Neural crest cell (in vitro differentiated cells): ENCODE measurements at places on chromosomes 5 and 9. TPM values are rescaled to one million over a fixed set of nuclear protein-coding genes. Genes with fewer than 3 reads are reported as not detected.
A peak's percentile ranks its signal among the peaks of the same experiment; 100 is the strongest.

DNA sequence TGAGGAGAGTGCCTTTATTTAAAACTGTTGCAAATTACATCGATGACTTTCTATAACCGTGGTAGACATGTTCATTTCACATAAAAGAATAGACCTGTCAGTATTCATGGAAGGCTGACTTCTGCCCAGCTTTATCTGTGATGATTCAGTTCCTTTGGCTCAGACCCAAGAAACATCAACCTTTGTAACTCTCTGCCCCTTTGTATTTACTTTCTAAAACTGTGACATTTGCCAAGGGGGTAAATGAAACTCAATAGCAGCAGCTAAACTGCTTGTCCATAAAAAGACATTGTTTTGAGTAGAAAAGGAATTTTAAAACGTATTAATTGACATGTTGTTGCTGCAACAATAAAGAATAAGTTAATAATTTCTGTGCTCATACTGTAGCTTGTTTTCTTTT, 137.8 kb upstream of the ANKH start:
- DNase-seq, result no peak

- DNase-seq, result no peak
These were observed 7.5 kb downstream of the PFDN1 start for GRCh38 chr5:140295414-140295813.

Gene SLC23A1
- not detected in 2 replicates for total RNA-seq

GRCh38 chr9:3676766-3677165, 151.0 kb upstream of the RFX3 start:
- no peak for DNase-seq

DNA sequence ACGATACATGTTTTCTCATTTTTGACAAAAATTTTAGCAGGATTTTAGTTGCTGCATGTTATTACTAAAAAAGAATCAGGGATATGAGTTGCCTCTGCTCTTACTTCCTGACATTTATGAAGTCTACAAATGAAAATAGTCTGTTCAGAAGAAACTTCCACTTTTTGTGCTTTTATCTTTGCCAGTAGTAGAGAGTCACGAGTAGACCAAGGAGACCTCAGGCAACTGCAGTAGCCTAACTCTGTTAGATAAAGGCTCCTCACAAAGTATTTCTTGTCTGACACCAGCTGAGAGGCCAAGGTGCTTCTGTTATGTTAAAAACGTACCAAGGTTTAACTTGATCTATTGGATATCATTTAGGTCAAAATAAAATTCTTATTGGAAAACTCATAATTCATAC, 333.9 kb downstream of the NR2F1-AS1 start:
- no peak for DNase-seq

DNA sequence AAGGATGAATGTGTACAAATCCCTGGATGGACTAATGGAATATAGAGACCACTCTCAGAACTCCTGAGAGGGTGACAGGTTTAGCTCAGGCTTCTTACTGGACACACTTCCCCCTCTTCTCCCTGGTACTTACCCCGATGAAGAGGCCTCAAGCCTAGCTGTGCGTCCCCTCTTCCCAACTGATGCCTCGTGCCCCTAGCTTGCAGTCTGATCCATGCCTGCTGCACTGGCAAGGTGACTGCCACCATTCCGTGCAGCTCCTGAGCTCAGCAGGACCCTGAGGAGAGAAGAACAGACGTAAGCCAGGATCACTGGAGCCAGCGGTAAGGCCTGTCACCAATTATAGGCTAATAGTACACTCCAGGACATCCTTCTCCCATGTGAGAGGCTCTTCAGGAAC, 5.5 kb upstream of the STOML2 start:
- DNase-seq, result no peak

Gene CMYA5
- total RNA-seq, result 0.44 and 0.73 TPM in 2 replicates

- peak; percentile 86 for DNase-seq
These were observed 194 bp upstream of the RXFP3 start for GRCh38 chr5:33936004-33936380.

Gene SLC4A9
- not detected in 2 replicates for total RNA-seq

Gene MPDZ
- 69.4 and 76.1 TPM in 2 replicates for total RNA-seq

- no peak for DNase-seq
These were observed 939.7 kb downstream of the NR2F1-AS1 start for GRCh38 chr5:92641031-92641962.

- DNase-seq, result no peak
These were observed 7.7 kb downstream of the MAST4 start for GRCh38 chr5:66603881-66604280.

DNA sequence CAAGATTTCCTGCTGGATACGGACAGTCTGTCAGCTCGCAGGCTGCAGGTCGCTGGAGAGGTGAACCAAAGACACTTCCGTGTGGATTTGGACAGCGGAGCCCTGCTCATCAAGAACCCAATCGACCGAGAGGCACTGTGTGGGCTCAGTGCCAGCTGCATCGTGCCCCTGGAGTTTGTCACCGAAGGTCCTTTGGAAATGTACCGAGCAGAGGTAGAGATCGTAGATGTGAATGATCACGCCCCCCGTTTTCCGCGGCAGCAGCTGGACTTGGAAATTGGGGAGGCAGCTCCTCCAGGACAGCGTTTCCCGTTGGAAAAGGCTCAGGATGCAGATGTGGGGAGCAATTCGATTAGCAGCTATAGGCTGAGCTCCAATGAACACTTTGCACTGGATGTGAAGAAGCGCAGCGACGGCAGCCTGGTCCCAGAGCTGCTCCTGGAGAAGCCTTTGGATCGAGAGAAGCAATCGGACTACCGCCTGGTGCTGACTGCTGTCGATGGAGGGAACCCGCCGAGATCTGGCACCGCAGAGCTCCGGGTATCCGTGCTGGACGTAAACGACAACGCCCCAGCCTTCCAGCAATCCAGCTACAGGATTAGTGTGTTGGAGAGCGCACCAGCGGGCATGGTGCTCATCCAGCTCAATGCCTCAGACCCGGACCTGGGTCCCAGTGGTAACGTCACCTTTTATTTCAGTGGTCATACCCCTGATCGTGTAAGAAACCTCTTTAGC, 658 bp downstream of the PCDHGC4 start:
- DNase-seq, result no peak

Gene CDH6
- total RNA-seq, result 233 and 247 TPM in 2 replicates

Gene RABEPK
- 26.6 and 27.5 TPM in 2 replicates for total RNA-seq

Gene KIF24
- 12.3 and 13.8 TPM in 2 replicates for total RNA-seq

Gene SLCO6A1
- total RNA-seq, result 3.9 and 4.4 TPM in 2 replicates

- DNase-seq, result no peak
These were observed 11.5 kb upstream of the SH3RF2 start for GRCh38 chr5:145924849-145925248.

- DNase-seq, result no peak
These were observed 20.6 kb downstream of the SHB start for GRCh38 chr9:38048316-38048969.

GRCh38 chr9:27487128-27487640, 36.9 kb upstream of the IFNK start:
- DNase-seq, result no peak

- DNase-seq, result no peak
These were observed 5.1 kb upstream of the HEXB start for GRCh38 chr5:74679966-74680365.

GRCh38 chr9:113538701-113539430, 75.3 kb downstream of the RGS3 start:
- DNase-seq, result no peak
